ENCODE measurements at places on chromosomes 2 and 18.

DNA sequence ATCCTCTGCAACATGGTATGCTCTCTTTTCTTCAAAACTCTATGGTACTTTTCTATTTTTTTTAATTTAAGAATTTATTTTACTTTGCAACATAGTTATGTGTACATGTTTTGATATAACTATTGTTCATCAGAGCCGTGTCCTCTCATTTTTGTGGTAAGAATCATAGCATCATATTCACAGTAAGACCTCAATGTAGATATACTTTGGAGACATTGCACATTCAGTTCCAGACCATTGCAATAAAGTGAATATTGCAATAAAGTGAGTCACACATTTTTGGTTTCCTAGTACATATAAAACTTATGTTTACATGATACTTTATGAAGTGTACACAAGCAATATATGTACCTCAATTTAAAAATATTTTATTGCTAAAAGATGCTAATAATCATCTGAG is 22.7 kb upstream of the LINC00305 start:
- DNase-seq: no peak

DNA sequence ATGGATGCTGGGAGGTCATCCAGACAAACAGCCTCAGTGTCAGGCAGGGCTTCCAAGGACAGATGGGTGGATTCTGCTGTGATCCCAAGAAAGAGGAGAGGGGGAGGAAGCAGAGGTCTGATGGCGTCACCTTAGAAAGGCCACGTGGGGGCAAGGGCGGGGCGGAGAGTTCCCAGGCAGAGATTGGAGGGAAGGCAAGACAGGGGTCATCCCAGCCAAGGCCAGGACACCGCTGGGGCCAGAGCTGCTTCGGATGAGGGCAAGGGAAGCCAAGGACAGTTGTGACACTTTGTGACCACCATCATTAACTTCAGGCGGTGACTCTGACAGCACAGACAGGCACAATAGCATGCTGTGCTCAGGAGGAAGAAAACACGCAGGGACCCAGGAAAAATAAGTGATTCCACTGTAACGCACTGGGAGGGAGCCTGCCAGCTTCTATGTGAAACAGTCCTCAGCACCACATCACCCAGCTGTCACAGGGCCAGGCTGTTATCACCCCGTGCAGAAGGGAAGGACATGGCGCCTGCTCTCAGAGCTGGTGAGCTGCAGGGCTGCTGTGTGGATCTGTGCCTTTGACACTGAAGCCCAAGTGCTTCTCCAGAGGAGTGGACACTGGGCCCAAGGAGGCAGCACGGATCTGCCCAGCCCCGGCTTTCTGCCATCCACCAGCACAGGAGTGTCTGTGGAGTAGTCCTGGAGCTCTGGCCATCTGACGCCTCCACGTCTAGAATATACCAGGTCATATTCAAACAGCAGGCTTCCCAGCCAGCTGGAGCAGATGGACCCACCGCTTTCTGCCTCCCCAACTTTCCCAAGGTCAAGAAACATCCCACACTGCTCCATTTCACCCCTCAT is 204.1 kb downstream of the NDUFA10 start:
- DNase-seq: no peak

GRCh38 chr2:74575320-74575719 is 20.8 kb downstream of the DOK1 start:
- DNase-seq: no peak

DNA sequence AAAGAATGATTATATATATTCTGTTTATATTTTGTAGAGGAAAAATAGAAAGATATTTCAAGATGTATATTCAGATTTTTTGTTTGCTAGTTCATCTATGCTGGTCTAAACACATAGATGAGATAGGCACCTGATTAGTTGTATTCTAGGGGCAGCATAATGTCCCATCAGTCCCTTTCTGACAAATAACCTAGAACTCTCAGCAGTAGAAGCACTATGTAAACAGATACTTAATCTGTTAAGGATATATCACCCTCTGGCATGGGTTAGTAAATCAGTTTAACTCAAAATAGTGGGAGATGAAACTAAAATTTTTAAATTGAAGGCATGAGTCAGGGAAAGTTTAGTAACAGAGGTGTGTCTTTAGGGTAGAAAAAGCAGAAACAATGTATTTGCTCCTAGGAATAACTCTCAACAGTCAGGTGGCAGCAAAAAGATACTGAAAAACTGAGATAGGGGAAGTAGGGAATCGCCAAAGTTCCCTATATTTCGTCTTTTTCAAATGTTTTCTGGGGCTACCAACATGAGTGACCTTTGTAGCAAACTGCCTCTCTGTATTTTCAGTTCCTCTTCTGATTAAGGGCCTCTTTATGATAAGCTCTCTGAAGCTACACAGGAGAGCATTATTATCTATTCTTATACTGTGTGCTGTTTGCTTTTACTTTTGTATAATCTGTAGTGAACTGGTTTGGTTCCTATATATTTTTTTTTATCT is 5.7 kb downstream of the PPP1R1C start:
- DNase-seq: no peak

GRCh38 chr18:48809365-48809764 is 141.4 kb downstream of the SMAD7 start:
- no peak for DNase-seq

DNA sequence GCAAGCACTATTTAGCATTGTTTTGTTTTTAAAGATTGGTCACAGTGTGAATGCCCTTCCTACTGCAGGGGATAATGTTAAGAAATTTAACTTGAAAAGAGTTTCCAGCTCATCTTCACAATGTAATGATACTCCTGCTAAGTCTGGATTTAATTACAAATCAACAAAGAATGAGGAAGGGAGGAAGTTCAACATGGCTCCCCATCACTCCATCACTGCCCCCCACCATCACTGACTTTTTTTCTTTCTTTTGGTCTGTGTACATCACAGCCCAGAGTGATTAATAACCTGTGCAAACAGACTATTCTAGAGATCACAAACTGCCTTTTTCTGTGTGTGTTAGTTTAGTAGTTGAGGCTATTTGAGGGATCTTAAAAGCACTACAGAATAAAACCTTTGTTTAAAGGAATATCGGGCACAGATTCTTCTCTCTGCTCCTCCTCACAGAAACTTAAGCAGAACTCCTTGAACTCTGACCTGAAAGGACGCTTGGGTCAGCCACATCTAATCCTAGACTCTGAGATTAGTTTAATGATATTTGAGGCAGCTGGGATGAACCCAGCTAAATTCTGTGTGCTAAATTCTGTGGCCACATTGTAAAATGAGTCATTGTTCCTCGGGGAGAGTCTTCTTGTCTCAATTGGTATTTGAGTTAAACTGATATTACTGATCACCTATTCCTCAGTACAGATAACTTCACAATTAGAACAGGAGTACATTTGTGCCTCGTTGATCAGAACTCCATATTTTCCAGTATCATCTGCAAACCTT is 47.8 kb downstream of the SATB2 start:
- no peak for DNase-seq

GRCh38 chr18:8699948-8700347 is 5.4 kb upstream of the MTCL1 start:
- no peak for DNase-seq

DNA sequence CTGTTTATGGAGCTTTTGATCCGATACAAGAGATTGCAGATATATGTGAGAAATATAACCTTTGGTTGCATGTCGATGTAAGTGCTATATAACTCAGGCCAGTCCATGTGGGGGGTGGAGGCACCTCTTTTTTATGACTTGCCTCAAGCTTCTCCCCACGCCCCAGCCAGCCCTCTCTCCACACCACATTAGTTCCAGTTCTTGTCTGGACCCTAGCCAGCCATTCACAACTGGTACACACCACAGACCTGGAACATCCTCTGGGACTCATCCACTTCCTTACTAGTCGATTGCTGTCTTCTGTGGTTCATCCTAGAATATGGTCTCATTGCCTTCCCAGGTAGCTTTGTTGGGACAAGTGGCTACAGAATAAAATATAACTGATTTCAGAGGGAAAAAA is 31.0 kb downstream of the GAD1 start:
- DNase-seq: no peak

DNA sequence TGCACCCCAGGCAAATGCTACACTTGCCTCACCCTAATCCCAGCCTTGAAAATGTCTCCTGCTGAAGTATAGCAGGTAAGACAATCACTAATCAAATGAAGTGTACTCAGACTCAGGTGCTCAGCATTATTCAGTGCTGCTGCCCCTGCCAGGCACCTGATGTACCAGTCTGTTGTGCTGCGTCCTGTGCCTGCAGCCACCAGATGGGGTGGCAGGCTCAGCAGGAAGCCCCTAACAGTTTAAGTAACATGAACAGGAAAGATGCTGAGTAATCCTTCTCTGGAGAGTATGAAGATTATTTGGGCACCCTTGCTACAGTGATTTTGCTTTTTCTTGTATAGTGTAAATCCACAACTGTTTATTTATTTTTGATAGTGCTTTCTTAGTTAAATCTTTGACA is 69.1 kb downstream of the TACR1 start:
- DNase-seq: no peak

- no peak for DNase-seq
Measured at GRCh38 chr2:162967147-162967546, 128.6 kb upstream of the KCNH7 start.

DNA sequence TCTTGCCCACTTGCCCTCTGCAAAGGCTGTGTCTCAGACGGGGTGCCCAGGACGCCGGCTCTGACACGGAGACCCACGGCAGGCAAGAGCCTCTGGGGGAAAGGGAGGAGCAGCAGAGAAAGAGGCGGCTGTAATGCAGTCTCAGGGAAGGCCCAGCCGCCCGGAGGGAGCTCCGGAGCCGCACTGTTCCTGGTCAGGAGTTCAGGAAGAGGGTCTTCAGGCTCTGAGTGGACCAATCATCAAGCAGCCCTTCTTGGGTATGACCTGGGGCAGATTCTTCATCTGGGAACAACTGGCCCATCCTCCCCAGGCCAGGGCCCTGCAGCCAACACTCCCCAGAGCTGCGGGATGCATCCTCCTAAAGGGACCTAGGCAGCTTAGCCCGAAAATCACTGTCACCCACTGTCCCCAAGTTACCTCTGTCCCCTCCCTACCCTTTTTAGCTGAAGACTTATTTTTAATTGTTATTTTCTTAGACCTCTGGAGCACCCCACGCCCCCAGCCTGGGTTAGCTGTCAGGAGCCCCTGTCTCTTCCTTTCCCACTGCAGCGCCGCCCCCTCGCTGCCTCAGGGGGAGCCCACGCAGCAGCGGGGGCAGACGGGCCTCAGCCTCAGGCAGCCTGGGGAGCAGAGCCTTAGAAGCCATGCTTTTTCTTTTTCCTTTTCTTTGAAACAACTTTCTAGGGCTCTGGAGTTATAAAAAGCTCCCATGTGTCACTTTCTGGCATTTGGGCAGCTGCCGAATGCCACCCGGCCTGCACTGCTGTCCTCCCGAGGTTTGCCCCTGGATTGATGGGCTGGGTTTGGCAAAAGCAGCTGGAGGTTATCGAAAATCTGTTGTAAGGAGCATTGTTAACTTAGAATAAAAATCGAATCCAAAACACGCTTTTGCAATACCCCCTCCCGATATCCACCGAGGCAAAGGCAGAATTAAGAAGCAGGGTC is 644 bp upstream of the NEU2 start:
- DNase-seq: no peak

GRCh38 chr2:233841183-233841582 is 13.2 kb downstream of the HJURP start:
- DNase-seq: no peak

DNA sequence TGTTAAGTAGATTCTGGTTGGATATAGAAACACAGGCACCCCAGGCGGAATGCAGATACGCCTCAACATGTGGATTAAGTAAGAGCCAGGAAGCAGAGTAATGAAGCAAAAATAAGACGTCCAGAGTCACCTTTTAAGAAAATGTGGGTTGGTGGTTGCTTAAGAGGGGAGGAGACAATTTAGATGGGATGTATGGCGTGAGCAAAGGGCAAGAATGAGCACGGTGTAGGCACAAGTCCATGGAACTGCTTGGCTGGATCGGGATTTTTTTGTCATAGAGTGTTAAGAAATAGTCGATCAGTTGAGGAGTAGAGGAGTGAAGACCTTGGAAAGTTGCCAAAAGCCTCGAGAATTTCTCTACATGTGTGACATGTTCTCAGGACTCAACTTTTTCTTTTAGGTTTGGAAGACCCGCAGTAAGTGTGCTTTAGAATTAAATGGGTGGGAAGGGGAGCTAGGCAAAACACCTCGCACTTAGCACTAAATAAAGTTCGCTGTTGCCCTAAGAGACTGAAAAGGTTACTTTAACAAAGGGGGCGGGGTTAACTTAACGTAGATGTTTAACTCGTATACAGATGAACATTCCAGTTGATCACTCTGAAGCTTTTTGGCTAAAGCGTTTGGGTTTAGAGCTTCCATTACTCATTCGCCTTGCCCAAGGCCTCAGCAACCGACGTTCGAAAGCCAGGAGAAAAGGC is 716 bp upstream of the SLC39A10 start:
- peak; percentile 14 for DNase-seq

DNA sequence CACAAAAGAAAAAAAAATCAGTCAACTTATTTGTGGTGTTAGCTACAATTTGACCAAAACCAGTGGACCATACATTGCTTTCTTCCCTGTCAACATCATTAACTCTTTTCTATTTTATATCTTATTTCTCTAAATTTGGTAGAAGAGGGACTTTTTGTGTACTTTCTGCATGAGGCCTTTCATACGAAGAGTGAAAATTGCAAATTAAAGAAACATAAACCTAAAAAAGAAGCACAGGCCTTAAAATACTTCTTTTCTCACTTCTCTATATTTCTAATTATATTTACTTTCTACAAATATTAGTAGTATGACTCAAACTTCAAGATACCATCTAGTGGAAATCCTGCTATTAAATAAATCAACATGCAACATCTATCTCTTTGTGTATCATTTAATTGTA is 1073.4 kb upstream of the ZEB2 start:
- no peak for DNase-seq

- DNase-seq: no peak
Measured at GRCh38 chr2:161556440-161556839, 67.8 kb upstream of the SLC4A10 start.

DNA sequence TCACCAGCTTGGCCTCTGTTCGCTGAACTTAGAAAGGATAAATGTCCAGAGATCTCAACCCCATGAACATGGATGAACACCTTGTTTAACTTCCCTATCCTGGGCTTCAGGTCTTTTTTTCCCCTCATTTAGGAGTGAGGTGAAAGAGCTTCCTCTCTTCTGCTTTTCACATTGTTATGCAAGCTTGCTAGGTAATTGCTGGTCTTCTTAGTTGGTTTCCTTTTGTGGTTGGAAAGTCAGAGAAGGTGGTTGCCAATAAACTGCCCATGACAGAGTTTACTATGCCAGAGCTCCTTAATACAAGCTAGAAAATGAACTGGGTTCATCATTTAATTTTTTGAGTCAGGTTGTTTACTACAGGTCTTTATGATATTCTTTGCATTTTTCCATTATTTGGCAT is 16.6 kb downstream of the SLC9A4 start:
- DNase-seq: no peak

DNA sequence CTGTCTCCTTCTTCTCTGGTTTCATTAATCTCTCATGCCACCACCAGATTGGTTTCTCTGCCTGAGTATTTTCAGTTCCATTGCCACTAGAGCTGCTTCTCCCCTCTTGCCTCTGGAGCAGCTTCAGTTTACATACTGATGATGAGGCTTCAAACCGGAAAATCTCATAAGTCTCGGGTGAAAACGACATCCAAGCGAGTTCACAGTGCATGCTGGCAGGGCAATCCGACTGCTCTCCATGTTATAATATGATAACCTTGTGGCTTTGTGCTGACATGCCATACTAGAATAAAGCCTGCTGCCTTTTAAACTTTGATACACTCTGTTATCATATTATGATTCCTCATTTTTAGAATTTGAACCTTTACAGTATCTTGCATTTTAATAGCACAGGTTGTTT is 153.5 kb downstream of the PRPF40A start:
- DNase-seq: no peak

GRCh38 chr2:8364668-8365067 is 317.2 kb upstream of the ID2 start:
- DNase-seq: no peak

Measured in SK-N-MC (cell line).